ENCODE measurements at places on chromosomes 2 and 18.

DNA sequence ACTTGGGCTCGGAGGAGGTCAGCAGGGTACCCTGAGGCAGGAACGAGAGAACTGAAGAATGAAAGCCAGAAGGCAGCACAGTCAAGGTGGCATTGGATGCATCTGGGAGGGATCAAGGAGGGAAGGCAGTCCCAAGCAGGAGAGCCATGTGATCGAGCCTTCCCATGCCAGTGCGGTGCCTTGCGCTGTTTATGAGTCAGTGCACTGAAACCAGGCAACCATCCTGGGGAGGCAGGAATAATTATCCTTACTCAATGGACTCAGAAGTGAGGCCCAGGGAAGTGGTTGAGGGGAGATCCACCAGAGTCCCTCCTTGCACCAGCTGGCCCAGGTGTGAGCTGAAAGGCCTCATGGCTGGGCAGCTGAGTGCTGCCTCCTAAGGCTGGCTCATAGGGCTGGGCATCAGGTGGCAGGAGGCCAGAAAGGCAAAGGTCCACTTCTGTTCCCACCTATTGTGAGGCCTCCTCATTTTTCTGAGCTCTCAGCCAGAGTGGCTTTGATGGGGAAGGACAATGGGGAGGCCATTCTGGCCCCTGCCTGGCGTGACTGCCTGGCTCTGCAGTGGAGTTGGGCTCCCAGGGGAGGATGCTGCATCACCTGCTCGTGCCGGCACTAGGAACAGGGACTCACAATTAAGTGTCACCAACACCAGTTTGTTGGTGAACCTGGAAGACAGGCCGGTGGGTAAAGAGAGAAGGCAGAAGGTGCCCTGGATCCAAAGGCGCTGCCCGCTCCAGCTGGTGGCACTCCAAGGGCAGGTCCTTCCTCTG is 82.3 kb downstream of the TFCP2L1 start:
- DNase-seq = no peak

DNA sequence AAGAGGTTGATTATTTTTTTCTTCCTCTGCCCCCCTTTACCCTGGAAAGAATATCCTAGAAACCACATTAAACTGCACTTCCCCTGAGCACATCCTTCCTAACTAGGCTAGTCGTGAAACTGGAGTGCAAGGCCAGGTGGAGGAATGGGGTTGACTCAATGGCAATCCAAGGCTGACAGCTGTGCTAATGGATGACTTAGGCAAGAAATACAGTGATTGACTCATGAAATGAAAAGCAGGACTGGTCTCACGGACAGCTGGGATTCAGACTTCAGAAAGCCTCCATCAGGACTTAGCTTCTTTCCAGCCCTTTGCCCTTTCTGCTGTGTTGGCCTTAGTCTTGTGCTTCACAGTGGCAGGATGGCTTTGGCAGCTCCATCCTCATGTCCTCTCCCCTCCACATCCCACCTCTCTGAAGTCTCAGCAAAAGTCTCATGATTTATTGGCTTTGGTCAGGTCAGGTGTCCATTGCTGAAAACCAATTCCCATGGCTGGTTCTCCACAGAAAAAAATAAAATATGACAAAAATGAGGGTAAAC is 33.8 kb downstream of the INSIG2 start:
- DNase-seq = no peak

GRCh38 chr2:232088771-232089170 is 127.3 kb downstream of the DIS3L2 start:
- no peak for DNase-seq

- no peak for DNase-seq
These were observed 77.3 kb upstream of the FZD7 start for GRCh38 chr2:201956361-201956760.

DNA sequence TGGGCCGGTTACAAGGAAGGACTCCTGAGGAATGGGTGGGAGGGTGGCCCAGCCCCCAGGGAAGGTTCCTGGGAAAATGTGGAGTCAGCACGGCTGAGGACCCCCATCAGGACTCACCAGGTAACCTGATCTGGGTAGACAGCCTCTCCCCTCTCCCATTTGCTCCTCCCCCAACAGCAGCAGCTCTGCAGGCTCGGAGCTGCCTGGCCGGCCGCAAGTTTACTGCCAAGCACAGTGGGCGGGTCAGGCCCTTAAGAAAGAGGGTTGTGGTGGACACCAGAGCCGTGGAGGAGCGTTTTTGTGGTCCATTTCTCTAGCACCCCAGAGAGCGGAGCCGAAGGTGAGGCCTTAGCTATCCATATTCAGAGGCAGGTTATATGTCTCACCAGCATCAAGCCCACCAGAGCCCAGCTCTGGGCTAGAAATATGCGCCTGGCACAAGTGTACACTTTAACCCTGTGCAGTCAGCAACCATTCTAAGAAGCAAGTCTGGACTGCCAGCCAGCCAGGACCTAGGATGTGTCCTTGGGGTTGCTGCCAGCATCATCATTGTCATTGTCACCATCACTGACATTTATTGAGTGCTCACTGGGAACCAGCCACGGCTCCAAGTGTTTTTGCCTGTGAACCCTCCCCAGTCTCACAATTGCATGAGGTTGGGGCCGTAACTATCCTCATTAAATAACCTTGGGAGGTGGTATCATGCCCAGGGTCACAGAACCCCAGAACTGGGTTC is 190.1 kb downstream of the KLHL29 start:
- DNase-seq = no peak

DNA sequence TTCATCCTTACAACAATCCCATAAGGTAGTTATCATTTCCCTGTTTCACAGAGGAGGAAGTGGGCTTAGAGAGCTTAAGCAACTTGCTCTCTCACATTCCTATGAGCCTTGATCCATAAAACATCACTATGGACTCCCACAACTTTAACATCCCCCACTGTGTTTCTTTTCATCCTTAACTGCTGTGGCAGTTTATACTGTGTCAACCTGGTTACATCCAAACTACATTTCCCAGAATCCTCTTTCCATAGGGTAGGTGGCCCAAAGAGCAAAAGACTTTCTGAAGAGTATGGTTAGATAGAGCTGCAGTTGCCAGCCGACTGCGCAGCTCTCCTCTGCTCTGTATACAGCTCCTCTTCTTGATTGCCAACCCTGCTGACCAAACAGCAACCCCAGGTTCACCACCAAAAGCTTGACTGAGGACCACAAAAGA is 22.5 kb downstream of the MAP3K2 start:
- no peak for DNase-seq

- no peak for DNase-seq
These were observed 298.2 kb upstream of the CHST9 start for GRCh38 chr18:27483276-27483675.

All from stimulated activated naive CD4-positive, alpha-beta T cell (primary cell).